ENCODE measurements at places on chromosomes 6 and 20.
A peak's percentile ranks its signal among the peaks of the same experiment; 100 is the strongest.

DNA sequence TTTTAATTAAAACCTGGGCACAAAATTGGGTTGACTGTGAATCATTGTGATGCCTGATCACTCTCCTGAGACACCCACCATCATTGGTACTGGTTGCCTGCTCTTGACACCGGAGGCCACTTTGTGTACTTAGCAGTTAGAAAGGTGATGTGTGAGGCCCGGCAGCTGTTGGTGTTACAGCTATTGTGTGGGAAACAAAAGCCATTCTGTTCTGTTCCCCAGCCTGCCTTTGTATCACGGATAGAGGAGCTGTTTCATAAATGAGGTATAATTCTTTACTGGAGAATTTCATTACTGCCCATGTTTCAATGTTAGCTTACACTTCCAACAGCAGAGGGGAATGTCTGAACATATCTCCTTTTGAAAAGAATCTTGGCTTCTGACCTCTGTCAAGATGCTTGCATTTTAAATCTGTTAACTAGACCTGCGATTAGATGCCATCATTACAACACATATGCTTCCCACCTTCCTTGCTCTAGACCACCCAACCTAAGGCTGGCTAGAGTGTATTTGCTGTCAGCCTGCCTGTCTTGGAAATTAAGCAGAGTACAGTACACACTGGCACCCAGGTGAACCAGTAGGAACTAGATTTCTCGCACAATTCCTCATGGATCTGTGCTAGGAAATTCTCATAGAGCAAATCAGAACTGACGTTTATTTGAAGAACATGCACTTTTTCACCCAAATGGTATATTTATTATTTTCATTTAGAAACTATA lies 142.4 kb upstream of the INSM1 start:
- no peak for DNase-seq

GRCh38 chr20:64121586-64121985 lies 14.2 kb upstream of the NPBWR2 start:
- no peak for DNase-seq

- no peak for DNase-seq
These were observed 87.8 kb downstream of the PLEKHG1 start for GRCh38 chr6:150687508-150687907.

DNA sequence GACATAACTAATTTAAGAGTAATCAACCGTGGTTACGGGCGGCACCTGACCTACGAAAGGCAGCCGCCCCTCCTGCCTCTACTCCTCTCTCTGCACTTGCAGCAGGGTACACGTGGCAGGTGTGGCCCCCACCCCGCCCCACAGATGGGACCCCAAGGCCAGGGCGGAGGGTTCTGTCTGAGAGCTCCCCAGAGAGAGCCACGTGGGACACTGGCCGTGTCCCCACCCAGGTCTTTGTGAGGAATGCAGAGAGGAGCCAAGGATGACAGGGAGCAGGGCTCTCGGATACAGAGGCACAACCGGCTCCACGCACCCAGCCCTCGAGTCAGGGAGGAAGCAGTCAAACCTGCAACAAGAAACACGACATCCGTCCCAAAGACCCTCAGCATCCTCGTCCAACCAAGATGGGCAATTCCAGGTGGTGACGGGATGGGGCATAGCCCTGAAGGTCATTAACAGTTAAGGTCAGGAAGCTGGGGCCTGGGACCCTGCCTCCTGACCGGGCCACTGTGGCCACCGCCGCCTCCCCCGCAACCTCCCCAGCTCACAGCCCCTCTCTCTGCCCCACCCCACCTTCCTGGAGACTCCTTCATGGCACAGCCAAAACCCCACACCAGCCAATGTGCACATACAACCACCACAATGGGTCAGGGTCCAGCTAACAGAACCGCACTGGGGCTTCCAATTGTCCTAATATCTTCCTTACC lies 47.1 kb downstream of the TAF4 start:
- DNase-seq, result no peak

- no peak for DNase-seq
These were observed 71.8 kb downstream of the IGF2R start for GRCh38 chr6:160040527-160041264.

GRCh38 chr6:21739838-21740237 lies 146.3 kb downstream of the SOX4 start:
- DNase-seq, result no peak

DNA sequence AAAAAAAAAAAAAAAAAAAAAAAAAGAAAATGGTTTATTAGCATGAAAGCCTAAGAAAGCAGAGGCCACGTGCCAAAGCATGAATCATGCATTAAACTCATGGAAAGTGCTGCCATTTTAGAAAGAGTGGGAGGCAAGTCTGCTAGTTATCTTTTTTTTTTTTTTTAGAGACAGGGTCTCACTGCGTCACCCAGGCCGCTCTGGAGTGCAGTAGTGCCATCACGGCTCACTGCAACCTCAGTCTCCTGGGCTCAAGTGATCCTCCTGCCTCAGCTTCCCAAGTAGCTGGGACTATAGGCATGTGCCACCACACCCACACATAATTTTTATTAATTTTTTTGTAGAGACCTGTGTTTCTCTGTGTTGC lies 5.2 kb downstream of the VWA7 start:
- DNase-seq, result no peak

- DNase-seq, result no peak
These were observed 1293.3 kb downstream of the EPHA7 start for GRCh38 chr6:92126088-92126487.

DNA sequence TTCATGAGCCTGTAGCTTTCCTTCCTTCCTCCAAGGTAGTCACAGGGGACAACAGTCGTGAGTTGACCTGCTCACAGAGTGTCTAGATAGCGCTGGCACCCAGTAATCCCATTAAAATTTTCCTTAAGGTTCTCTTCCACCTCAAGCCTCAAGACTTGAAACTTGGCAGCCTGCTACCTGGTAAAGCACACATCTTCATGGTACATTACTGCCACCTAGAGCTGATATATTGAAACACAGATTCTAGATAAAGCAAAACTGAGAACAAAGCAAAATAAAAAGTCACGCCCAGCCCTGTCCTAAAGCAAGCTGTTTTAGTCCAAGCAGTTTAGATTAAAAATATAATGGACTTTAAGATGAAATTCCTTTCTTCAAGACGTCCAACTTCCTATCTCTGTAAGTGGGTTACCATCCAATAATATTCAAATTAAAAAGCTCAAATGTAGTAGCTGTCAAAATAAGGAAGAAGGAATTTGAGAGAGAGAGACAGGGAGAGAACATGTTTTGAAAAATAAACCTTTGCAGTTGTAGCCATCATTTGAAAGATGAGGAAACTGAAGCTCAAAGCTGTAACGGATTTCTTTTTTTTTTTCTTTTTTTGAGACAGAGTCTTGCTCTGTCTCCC lies 50.7 kb upstream of the CD83 start:
- DNase-seq, result no peak

- no peak for DNase-seq
These were observed 47.6 kb downstream of the GRM4 start for GRCh38 chr6:34098045-34098936.

DNA sequence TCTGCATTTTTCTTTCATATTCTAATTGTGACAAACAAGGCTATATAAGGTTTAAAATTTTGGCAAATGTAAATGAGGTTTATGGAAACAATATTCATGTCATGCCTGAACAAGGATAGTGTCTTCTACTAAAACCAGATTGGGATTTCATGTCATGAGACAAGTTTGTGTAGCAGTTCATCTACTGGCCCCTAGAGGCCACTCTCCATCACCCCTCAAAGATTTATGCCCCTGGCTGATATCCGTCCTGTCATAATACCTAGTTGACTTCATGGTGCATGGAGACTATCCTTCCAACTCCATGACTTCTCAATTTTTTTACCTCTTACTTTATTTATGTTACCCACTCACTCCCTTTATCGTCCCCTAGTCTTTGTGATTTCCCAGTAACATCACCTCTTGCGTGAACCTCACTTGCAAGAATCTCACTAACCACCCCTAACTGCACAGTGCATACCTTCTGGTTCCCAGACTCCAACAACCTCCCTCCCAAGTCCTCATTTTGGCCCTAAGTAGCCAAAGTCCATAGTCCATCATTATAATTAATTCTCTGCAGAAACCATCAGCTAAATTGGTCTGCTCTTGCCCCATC lies 179.8 kb downstream of the TASP1 start:
- DNase-seq, result no peak

DNA sequence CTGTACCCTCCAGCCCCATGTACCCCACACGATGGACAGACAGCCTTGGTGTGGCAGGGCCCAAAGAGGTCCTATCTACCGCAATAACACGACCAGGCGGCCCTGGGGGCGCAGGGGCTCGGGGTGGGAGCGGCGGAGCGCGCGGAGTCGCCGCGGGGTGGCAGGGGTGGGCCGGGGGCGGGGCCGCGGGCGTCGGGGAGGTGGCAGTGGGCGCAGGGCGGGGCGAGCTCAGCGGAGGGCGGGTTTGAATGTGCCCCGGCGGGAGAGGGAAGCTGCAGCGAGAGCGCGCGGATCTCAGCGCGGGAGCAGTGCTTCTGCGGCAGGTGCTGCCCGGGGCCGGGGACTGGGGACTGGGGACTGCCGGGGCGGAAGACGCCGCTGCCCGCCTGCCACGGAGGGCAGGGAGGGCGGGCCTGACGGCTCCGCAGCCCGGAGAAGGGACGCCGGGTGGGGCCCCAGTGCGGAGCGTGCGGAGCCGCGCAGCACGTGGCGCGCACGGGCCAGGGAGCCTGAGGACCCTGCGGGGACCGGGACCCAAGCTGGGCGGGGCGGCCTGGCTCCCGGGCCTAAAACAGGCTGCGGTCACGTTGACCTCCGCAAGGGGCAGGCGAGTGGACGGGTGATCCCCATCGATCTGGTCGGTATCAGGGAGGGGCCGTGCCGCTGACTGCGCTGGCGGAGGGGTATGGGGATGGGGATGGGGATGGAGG lies at the start of gene SLC29A1:
SLC29A1 (plus strand) TSS at position 277 of the 710 bp plus-strand sequence. CDS start 3,719 bp downstream, outside the sequence.
- DNase-seq, result peak; percentile 72

- no peak for DNase-seq
These were observed 69.9 kb downstream of the HACE1 start for GRCh38 chr6:104789770-104790190.

DNA sequence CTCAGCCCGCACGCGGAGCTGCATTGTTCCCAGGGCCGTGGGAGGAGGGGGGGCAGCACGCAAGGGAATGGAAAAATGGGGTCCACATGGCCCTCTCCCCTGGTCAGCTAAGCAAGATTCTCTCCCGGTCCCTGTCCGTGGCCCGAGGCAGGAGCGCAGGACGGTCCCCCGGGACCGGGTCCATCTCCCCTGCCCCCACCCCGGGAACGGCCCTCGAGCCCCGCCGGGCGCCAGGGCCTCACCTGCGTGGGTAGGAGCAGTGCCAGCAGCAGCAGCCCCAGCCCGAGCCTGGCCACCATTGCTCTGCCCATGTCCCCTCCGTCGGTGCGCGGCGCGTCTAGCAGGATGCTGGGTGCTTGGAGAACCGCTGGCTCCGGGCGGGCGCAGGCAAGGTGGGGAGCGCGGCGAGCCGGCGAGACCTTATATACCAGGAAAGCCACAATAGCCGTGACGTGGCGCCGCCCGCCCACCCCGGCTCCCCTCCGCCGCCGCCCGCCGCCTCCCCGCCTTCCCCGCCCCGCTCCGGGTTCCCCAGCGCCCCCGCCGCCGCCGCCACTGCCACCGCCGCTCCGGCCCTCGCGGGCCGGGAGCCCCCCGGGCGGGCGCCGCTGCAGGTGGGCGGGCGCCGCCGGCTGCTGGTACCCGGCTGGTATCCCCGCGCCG lies at the start of gene CD24:
CD24 (minus strand) TSS at position 394 of the 663 bp plus-strand sequence; CDS start at position 311, 83 bp downstream.
- no peak for DNase-seq

GRCh38 chr6:19399406-19399805 lies 437.8 kb upstream of the ID4 start:
- DNase-seq, result no peak

GRCh38 chr6:3887150-3887700 lies 38.1 kb downstream of the FAM50B start:
- no peak for DNase-seq

GRCh38 chr6:134373282-134373922 lies 55.5 kb upstream of the SGK1 start:
- no peak for DNase-seq

- DNase-seq, result no peak
These were observed 18.9 kb upstream of the DSN1 start for GRCh38 chr20:36792422-36792821.

DNA sequence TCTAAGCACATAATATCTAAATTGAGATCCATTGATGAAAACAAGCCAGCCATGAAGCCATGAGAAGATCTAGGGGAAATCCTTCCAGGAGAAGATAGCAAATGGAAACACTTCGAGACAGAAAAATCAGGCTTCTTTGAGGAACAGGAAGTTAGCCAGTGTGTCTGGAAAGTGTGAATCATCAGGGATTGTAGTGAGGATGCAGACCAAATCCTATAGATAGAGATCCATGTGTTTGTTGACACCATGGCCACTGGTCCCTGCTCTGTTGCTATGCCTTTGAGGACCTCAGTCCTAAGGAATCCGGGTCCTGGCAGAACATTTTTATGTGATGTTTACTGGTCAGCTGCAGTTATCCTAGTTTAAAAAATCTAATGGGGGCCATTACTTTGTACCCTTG lies 6.6 kb upstream of the ELOVL2 start:
- no peak for DNase-seq

- no peak for DNase-seq
These were observed 67.1 kb downstream of the SYCP2 start for GRCh38 chr20:59866338-59866737.

DNA sequence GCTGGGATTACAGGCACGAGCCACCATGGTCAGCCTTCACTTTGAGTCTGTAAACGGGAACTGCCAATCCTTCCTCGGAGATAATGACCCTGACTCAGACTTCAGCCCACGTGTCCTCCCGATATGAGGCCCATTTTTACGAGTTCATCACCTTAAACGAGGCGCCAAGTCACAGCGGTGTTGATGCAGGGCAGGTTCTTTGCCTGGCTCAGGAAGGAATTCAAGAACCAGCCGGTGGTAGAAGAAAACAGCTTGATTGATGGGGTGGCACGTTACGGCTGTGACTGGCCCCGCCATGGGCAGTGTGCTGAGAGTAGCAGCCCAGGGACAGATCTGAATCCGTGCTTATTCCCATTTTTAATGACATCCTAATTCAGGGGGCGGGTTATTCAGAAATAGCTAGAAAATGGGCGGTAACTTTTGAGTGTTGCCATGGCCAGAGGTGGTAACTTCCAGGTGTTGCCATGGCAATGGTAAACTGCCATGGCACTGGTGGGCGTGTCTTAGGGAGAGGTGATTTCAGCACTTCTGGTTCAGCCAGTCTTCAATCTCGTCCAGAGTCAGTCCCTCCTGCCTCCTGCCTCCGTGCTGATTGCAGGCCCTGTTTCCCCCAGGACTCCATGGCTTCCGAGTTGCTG lies 9.1 kb upstream of the MAP1LC3A start:
- no peak for DNase-seq

GRCh38 chr20:52379723-52380336 lies 188.3 kb upstream of the ZFP64 start:
- peak; percentile 1 for DNase-seq

GRCh38 chr6:4559281-4559875 lies 216.8 kb upstream of the CDYL start:
- no peak for DNase-seq

GRCh38 chr6:24448396-24448795 lies 41.0 kb downstream of the GPLD1 start:
- no peak for DNase-seq

- no peak for DNase-seq
These were observed 35.1 kb upstream of the MYL9 start for GRCh38 chr20:36506253-36506652.

- no peak for DNase-seq
These were observed 112.5 kb downstream of the WDR27 start for GRCh38 chr6:169589293-169589692.

GRCh38 chr20:32831982-32832381 lies 12.2 kb downstream of the MAPRE1 start:
- DNase-seq, result no peak
